ENCODE measurements at places on chromosomes 3 and 15.

DNA sequence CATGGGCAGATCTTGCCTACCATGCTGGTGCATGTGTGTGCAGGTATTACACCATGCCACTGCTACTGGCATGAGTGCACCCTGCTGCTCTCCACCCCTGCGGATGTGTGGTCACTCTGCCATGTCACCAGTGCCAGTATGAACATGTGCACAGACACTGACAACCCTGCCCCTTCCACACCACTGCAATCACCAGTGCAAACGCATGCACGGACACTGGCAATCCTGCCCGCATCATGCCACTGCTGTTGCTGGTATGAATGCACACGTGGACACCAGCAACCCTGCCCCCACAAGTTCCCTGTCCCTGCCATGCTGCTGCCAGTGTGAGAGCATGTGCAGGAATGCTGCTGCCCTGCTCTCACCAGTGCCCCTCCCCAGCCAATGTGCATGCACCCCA lies 24.8 kb upstream of the TUBGCP5 start:
- no peak for DNase-seq

GRCh38 chr3:54966979-54967378 lies 39.1 kb upstream of the LRTM1 start:
- DNase-seq, result no peak

- no peak for DNase-seq
These were observed 114.2 kb downstream of the EBLN2 start for GRCh38 chr3:73175698-73176097.

- DNase-seq, result no peak
These were observed 255.6 kb downstream of the MAGI1 start for GRCh38 chr3:65783117-65783516.

- no peak for DNase-seq
These were observed 983 bp upstream of the ALAS1 start for GRCh38 chr3:52196977-52197376.

DNA sequence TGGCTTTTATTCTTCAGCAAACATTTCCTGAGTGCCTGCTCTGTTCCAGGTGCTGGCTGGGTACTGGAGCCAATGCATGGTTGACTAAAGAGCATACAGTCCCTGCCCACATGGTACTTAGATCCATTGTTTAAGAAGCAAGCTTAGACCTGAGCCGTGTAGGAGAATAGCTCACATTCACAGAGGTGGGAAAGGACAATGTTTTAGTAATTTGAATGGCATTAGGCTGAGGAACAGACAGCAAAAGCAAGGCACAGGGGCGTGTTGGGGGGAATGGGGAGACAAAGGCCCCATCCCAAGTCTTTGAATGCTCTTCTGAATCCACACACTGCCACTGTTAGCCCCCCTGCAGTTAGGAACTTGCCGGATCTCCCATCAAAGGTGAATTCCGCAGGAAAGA lies 388.2 kb upstream of the RGMA start:
- DNase-seq, result no peak

DNA sequence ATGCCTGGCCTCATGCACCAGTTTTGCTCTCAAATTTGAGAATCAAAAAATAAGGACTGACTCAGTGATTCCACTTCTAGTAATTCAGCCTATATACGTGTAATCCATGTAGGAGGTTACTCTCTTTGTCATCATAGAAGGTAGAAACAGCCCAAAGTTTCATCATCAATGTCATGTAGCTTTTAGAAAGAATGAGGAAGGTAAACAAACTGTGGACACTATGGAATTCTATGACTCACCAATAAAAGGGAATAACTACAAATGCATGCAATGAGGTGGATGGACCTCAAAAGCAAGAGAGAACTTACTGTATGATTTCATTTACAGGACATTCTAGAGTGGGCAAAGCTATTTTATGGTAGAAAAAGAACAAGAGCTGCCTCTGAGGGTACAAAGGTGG lies 93.2 kb upstream of the LRIG1 start:
- no peak for DNase-seq

DNA sequence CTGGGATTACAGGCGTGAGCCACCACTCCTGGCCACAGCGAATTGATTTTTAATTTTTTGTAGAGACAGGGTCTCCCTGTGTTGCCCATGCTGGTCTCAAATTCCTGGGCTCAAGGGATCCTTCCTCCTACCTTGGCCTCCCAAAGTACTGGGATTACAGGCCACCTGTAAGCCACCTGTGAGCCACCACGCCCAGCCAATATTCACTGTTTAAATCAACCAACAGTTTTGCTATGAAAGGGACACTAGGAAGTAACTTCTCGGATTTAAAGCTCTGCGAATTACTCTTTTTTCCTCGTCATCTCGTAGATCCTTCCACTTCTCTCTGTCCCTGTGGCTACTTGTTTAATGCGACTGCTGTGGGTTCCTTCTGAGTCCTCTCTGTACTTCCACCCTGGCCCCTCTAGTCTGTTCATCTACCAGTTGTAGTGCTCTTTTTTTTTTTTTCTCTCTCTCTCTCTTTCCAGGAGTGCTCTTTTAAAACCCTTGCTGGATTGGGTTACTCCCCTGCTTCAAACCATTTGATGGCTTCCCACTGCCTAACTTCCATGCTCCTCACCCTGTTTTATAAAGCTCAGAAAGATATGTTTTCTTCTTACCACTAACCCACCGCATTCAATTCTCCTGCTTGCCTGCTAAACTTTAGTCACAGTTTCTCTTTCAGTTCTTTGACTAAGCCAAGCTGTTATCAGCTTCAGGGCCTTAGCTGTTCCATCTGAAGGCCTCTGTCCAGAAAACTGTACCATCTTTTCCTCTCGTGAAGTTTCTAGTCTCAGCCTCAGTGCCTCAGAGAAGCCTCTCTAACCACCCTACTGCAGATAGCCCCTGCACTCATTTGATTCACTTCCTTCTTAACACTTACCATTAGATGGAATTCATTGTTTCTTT lies 12.4 kb downstream of the RTF1 start:
- peak; percentile 19 for DNase-seq

- no peak for DNase-seq
These were observed 5.8 kb upstream of the SUCNR1 start for GRCh38 chr3:151867666-151868065.

- no peak for DNase-seq
These were observed 6.0 kb downstream of the NRG4 start for GRCh38 chr15:76006136-76006778.

GRCh38 chr15:27746401-27746955 lies 352.6 kb downstream of the OCA2 start:
- no peak for DNase-seq

DNA sequence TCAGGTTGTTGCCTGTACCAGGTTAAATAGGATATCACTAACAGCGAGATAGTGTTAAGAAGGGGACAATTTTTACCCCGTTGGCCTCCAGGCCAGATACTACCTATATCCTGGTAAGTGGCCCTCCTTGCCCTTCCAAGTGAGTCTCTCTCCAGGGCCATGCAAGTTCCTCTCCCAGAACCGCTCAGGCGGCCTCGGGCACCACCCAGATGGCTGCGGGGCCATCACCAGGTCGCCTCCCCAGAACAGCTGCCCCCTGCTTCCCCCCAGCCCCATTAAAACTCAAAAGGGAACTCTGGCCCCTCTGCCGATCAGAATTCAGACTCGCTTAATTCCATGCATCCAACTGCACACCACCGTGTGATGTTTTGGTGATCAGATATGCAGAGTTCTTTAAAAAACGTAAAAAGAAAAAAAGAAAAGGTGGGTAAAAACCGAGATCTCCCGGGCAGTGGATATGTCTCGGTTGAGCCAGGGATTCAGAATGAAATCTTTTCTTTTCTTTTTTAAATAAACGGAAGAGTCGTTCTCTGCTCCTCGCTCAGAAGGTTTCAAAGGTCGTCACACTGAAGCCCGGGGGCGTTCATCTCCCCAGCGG lies 1.9 kb upstream of the TRIM71 start:
- no peak for DNase-seq

DNA sequence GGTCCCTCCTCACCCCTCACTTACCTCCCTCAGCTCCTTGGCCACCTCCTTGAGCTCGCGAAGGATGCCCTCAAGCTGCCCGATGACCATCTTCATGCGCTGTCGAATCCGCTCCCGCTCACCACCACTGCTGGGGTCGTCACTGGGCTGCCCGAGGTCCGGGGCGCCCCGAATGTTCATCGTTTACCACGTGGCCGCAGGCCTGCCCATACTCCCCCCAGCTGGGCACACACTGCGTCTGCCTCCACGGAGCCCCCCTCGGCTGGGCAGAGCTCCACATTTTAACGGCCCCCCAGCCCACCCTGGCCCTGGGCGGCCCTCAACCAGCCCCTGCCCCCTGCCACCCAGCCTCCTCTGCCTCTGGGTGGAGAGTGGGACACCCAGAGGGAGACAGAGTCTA lies 2.2 kb downstream of the INSYN1 start:
- DNase-seq, result no peak

DNA sequence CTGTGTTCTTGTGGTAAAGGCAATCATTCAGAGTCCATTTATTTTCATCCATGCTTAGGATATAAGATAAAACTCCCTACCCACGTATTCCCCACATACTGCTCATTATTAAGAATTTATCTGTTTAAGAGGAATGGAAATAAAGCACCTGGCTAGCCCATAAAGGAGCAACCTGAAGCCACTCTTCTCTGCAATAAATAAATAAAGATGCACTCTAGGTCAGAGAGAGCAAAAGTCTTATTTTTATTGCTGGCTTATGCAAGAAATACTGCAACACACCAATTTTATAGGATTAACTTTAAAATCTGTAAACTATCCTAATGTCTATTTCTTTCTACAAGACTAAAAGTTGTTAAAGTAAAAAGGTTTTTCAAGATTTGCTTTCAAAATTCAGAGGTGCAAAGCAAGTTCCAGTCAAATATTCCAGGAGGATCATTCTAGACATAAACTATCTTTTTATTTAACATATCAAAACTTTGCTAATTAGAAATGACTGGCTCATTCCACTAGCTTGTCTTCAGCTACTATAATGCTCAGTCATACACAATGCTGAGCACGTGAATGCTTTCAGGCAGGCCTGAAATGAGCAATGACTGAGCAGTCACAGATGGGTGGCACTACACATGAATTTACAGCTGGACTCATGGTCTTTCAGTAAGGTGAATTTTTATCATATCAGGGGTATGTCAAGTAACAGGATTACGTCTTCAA lies 7.1 kb downstream of the TJP1 start:
- no peak for DNase-seq

- no peak for DNase-seq
These were observed 2.2 kb upstream of the ANKDD1A start for GRCh38 chr15:64909546-64909945.

GRCh38 chr15:60939389-60939788 lies 289.7 kb downstream of the RORA start:
- DNase-seq, result no peak

GRCh38 chr3:38107911-38108648 lies 28.8 kb downstream of the ACAA1 start:
- DNase-seq, result peak; percentile 4

DNA sequence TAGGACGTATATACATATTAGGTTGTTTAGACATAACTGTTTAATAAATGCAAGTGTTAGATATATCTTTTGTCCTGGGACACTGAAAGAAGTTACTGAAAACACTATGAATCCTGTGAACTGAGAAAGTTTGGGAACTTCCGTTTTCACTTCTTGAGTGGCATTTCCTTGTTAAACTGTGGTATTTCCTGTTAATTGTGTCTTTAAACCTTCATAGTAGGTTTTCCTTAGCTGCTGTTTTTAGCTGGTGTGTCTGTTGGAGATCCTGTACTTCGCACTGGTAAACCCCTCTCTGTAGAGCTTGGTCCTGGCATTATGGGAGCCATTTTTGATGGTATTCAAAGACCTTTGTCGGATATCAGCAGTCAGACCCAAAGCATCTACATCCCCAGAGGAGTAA lies 37.1 kb downstream of the ATP6V1A start:
- no peak for DNase-seq

GRCh38 chr15:99414755-99415731 lies 150.7 kb upstream of the MEF2A start:
- DNase-seq, result no peak

DNA sequence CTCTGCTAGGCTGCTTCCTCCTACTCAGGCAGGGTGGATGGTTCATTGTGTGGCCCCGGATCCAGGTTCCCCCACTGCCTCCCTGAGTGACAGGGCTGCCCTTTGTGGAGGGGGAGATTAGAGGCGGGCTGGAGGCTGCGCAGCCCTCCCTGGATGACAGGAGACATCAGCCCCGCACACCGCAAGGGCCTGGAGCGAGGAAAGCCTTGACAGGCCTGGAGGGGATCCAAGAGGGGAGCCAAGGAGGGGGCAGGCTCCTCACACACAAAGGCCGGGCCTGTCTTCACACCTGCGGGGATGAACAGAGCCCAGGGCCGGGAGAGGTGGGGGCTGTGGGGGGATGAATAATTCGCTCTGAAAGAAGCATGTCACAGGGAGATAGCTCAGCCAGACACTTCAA lies 72.9 kb downstream of the RPN1 start:
- DNase-seq, result no peak

DNA sequence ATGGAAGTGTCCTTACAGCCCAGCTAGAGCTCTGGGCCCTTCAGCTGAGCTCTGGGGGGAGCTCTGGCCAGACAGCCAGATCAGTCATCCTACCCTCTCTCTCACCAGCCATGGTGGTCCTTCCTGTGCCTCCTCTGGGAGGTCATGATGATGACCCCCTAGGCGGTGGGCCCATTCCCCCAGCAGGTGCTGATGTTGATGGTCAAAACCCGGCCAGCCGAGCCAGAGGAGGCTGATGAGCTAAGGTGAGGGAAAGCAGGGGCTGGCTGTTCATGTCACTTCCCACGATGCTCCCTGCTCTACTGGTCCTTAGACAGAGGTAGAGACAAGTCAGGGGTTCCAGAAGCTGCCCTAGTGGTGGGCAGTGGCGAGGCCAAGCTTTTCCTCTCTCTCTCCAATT lies 35.0 kb downstream of the GRAMD2A start:
- DNase-seq, result no peak

DNA sequence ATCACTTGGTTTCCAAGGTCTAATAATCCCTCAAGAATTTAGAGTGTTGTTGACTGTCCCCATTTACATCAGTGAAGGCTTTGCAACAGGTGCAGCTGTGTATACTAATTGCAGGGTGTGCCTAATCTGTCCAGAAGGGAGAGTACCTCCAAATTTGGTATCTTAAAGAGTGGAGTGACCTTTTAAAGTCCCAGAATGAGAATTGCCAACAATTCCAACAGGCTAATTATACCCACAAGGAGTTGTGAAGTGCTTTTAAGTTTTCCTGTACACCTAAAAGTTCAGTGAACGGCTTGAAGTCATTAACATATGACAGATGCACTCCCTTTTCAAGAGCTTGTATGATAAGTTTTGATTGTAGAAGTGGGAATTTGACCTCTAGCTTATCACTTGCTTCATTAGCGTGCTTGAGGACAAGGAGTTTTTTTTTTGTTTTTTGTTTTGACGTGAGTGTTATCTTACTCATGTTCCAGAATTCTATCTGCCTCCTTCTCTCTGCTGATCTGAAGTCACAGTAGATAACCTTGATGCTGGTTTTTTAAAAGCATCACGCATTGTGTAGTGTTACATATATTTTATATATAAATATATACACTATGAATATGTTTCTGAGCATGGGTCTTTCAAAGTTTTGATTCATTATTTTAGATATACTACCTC lies 26.3 kb downstream of the CDIN1 start:
- no peak for DNase-seq

DNA sequence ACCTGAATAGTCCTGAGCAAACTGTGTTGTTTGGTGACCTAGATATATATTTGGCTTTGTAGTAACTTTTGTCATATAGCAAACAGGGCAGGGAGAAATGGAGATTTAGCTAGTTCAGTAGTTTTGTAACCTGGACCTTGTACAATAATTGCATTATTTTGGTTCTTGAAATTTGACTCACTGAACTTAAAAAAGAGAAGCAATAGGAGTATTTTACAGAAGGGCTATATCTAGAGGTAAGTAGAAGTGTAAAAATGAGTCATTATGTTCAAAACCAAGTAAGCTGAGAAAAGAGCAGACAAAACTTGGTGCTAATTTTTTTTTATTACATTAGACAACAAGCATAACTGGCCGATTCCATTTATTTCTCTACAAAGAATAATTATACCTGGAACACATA lies 505.4 kb downstream of the ZIC1 start:
- no peak for DNase-seq

Data from natural killer cell (primary cell).